ENCODE measurements at places on chromosomes 3 and 15.

DNA sequence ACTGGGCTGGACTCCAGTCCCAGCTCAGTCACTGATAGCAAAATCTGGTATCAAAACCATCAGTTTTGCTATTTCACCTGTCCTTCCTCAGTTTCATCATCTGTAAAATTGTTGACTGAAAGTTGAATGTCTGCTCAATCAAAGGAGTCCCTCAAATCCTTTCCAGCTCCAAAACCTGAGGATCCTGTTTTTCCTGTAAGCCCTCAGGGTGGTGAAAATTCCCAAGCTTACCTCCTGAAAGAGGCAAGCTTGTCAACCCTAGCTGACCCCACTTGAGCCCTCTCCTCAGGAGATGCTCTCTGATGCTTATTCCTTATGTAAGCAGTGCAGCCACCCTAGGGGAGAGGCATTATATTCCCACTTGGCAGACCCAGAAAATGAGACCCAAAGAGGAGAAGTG, 82.6 kb downstream of the HMG20A start:
- DNase-seq: no peak

GRCh38 chr3:56887402-56888025, 85.8 kb upstream of the ARHGEF3 start:
- no peak for DNase-seq

- peak; percentile 62 for DNase-seq
Measured at GRCh38 chr3:78734048-78734637, 1033.7 kb downstream of the ROBO1 start.

DNA sequence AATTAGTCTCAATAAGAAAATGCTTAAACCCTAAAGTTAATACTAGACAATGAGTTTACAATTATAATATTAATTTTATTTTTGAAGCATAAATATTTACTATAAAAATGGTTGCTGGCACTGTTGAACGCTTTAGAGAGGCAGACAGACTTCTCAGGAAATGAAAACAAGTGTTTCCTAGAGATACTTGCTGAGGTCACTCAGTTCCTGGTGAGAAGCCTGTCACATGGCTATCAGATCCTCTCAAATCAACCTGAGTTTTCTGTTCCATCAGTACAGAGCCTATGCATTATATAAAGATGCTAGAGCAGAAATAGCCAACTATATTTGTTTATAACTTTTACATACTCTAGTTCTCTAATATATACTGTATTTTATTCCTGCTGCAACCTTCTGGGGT, 109.2 kb downstream of the MYO5A start:
- peak; percentile 13 for DNase-seq

DNA sequence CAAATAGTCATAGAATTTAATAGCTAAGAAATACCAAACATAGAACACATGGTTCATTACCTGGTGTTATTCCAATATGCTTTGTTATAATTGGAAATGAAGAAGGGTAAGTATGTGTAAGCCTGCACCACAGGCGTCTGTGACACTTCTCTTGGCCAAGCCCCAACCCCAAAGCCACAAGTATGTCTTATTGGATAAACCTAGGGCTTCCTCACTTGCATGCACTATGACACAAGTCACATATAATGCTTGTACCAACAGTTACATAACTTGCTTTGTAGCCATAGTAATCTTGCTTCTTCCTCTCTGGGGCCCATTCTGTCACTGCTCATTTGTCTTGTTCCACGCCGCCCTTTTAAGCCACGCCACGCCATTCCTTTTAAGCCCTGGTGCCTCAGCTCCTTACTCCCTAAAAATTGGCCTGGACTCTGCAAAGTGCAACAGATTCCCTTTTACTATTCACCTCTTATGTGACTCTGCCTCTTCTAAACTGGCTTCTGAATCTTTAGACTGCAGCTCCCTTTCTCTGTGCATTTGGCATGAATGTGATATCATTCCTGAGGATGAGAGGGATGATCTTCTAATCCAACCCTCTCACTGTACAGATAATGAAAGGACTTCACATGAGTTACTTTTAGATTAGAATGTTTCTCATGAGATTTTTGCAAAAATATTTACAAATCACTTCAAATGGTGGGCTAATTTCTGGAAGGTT, 48.1 kb upstream of the EPHA3 start:
- peak; percentile 5 for DNase-seq
